Cortex of kidney (tissue), 1 donor: ENCODE measurements at places on chromosomes 5 and 9.

DNA sequence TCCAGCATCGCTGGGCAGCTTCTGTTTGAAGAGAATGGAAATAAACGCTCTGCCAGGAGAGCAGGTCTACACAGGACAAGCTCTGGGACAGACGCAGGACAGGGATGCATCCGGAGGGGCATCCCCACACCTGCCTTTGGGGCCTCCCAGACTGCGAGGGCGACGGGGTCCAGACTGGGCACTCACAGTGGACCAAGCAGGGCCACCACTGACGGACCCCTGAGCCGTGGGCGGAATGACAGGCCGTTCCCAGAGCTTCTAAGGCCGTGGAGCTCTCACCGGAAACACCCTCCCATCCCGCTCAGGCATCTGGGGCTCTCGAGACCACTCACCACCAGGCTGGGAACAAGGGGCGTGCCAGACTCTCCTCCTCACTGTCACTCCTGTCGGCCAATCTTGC, 10.5 kb upstream of the TMEM250 start:
- DNase-seq: no peak

DNA sequence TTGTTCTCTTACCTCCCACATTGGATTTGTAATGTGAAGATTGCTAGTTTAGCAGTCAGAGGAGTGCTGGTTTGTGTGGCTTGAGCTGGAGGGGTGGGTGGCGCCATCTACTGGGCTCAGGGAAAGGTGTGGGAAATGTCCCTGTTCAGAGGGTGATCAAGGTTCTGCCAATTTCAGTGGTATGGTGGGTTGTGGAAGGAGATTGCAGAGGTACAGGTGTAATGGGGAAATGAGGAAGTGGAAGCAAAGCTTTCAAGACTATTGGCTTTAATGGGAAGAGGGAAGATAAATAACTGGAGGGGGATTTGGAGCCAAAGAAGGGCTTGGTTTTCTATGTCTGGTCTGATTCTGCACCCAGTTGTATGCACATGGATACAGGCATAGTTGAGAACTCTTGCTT, 76.4 kb downstream of the OSMR start:
- no peak for DNase-seq

GRCh38 chr9:108139900-108140299, 650.3 kb upstream of the KLF4 start:
- no peak for DNase-seq

DNA sequence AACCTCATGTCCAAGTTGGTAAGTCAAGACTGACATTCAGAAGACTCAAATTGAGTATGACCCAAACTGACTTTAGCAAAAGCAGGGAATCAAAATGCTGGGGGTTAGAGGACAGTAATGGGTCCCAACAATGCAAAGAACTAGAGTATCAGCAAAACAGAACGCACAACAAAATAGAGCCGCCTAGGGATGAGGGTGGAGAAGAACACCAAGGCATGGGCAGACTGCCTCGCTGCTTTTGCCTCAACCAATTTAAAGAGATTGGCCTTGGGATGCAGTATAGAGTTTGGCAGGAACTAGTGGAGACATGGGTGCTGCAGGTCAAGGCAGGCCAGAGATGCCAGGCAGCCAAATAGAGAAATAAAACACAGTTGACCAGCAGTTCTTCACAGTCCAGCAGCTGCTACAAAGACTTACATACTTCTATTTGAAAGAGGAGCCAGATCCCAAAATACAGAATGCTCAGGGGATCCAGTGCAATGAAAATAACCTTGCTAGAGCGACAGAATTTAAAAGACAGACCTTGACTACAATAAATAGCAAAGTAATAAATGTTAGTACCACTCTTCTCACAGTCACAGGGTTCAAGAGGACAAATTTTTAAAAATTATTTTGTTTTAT, 83.9 kb upstream of the NIPBL start:
- no peak for DNase-seq

GRCh38 chr9:128625391-128626146, 31.1 kb downstream of the DYNC2I2 start:
- DNase-seq: no peak

DNA sequence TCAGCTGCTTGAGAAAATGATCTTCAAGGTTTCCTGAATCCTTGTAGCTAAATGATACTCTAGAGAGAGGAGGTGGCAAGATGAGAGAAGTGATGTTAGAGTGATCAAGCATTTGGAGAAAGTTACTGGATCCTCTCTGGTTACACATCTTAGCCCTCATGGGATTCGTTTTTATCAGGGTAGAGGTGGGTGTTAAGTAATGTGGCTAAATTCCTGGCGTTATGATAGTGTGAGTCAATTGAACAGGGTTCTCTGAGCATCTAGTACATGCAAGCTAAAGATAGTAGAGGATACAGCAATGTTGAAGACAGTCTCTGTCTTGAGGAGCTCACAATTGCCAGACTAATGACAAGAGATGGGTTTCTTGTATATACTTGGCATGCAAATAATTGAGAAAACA, 123.7 kb downstream of the PSD2 start:
- DNase-seq: no peak

GRCh38 chr9:124320062-124320973, 62.6 kb downstream of the NEK6 start:
- no peak for DNase-seq

DNA sequence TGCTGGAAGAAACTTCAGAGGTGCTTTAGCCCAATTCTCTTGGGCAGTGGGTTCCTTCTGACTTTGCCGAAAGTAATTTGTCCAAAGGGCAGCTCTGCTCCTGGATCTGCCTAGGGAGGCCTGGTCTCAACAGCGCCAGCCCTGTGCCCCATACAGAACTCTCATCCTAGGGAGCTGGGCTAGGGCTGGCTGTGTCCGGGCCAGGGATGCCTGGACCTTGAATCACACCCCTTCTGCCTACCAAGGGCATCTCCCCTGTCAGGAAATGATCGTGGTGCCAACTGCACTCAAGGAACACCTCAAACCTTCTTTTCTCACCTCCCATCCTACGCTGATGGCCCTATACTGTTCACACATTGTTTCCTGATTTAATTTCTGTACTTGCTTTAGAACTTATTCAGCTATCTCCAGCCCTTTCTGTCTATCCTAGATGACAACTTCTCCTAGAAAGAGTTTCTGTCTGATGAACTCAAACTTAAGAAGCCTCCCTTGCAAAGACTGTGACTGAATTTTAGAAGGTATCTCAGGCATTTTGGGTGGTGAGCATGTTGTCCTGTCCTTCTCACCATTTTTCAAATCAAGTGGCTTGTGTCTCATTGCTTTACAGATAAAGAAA, 37.4 kb upstream of the NFIB start:
- DNase-seq: no peak

DNA sequence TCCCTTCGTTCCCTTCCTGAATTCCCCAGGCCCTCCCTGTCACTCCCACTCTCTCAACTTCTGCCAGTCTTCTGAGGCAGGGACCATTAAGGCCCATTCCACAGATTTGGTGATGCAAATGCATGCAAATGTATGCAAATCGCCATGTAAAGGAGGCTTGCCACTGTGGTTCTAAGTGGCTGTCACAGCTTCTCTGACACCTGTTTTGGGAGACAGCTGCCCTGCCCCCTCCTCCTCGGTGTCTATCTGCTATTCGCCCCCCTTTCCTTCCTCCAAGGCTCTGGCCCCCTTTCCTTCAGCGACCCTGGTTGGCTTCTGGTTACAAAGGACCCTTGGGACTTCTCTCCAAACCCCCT, 10.5 kb upstream of the ARAP3 start:
- no peak for DNase-seq
